ENCODE measurements at places on chromosomes 5 and 9.

DNA sequence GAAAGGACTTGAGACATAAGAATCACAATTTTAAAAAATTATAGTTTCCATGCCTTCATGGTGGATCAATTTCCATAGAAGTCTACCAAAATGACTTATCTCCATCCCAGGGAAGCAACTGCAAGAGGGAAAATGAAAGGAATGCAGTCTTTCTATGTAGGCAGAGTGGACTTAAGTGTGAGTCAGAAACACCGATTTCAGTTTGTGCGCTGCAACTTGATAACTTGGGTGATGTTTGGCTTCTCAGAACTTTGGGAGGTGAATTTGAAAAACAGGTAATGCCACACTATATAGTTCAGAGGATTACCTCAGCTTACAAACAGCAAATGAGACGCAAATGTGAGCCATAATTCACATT, 708 bp upstream of the CSNK1G3 start:
- H3K36me3 ChIP-seq: no peaks in the 10 kb centered on the region
- peak overlapping the region; percentile 85 for H3K4me3 ChIP-seq
- no peak for ATAC-seq
- H3K27ac ChIP-seq: peak overlapping the region; percentile 98
- no peaks in the 10 kb centered on the region for H3K27me3 ChIP-seq

DNA sequence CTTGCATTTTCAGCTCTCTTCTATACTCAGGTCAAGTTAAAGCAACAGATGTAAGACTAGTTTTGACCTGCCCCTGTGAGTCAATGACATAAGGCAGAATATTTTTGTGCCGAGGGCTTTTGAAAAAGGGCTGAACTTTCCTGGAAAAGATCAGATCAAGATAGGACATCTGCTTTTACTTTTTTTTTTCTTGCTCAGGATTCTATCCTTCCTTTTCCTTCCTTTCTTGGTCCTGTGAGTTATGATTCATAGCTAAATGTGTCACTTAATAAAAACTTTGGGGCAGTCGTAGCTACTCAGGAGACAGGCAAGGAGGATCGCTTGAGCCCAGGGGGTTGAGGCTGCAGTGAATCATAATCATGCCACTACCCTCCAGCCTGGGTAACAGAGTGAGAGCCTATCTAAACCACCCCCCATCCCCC, 84.3 kb upstream of the BRINP1 start:
- no peaks in the 10 kb centered on the region for H3K36me3 ChIP-seq
- H3K27me3 ChIP-seq: no peaks in the 10 kb centered on the region
- no peak overlapping the region for H3K4me3 ChIP-seq
- no peak for ATAC-seq

GRCh38 chr5:170131235-170131634, 25.5 kb downstream of the FOXI1 start:
- no peak overlapping the region for H3K27ac ChIP-seq
- ATAC-seq: no peak
- H3K36me3 ChIP-seq: no peaks in the 10 kb centered on the region
- H3K27me3 ChIP-seq: peaks cover 8% of the 10 kb centered on the region

GRCh38 chr5:121292664-121293063, 559.0 kb upstream of the FTMT start:
- no peak for ATAC-seq
- H3K4me3 ChIP-seq: no peak overlapping the region
- no peak overlapping the region for H3K27ac ChIP-seq

- no peaks in the 10 kb centered on the region for H3K36me3 ChIP-seq
- no peak for ATAC-seq
- H3K27ac ChIP-seq: peak overlapping the region; percentile 34
- no peaks in the 10 kb centered on the region for H3K27me3 ChIP-seq
- no peak overlapping the region for H3K4me3 ChIP-seq
- peaks cover 12% of the 10 kb centered on the region for H3K4me1 ChIP-seq
These were observed 2.9 kb upstream of the NDST1 start for GRCh38 chr5:150505041-150505511.

- H3K4me3 ChIP-seq: no peak overlapping the region
- H3K36me3 ChIP-seq: no peaks in the 10 kb centered on the region
- no peaks in the 10 kb centered on the region for H3K27me3 ChIP-seq
- no peak overlapping the region for H3K27ac ChIP-seq
These were observed 5.7 kb upstream of the CTSL start for GRCh38 chr9:87720173-87720572.

Measured in gastroesophageal sphincter (tissue), 4 donors.